Activated T-helper 1 cell treated with anti-CD3 and anti-CD28 coated beads, Interleukin-12 subunit alpha, Interleukin-12 subunit beta, Interleukin-2, Interleukin-4 antibody, amounts not matched to agents 30 ng/mL and 10 ng/mL and 1 ng/mL, durations not matched to agents 14 hours and 24 hours and 36 hours (primary cell): ENCODE measurements at places on chromosomes 6 and 20. TPM values are rescaled to one million over a fixed set of nuclear protein-coding genes. Genes with fewer than 3 reads are reported as not detected.

The VSTM2L gene
- total RNA-seq = 0.29 TPM in 1 of 2 replicates, not detected in the other

The KIF6 gene
- total RNA-seq = 0.08 and 0.15 TPM in 2 replicates

The POM121L2 gene
- not detected in 2 replicates for total RNA-seq

- no peak overlapping the region for H3K27ac ChIP-seq
- no peak overlapping the region for H3K4me3 ChIP-seq
- peaks cover 48% of the 10 kb centered on the region for H3K27me3 ChIP-seq
- DNase-seq = no peak
Observed at GRCh38 chr6:117480651-117481050, 1.8 kb upstream of the DCBLD1 start.

DNA sequence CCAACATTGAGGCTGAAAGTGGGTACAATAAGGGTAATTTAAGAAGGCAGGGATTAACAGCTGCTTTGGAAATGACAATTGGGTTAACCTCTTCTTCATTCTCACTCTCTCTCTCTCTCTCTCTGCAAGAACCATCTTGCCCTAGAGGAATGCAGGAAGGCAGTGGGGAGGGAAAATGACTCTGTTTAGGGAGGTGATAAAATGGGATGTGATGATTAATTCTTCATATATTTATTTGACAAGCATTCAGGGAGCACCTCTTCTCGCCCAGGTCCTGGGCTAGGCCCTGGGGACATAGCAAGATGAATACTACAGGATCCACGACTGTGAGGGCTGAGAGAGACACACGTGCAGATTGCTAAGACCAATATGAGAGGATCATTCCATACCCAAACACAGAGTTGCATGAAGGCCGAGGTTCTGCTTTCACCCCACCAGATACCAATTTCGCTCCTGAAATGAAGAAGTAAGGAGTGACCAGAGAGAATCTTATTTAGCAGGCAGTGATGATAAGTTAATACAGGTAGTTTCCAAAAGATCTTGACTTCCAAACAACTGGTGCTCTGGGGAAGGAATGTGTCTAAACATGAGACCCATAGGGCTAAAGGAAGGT is 13.3 kb upstream of the PTPN1 start:
- no peaks in the 10 kb centered on the region for H3K36me3 ChIP-seq
- no peak overlapping the region for H3K4me3 ChIP-seq
- peaks cover 21% of the 10 kb centered on the region for H3K4me1 ChIP-seq

DNA sequence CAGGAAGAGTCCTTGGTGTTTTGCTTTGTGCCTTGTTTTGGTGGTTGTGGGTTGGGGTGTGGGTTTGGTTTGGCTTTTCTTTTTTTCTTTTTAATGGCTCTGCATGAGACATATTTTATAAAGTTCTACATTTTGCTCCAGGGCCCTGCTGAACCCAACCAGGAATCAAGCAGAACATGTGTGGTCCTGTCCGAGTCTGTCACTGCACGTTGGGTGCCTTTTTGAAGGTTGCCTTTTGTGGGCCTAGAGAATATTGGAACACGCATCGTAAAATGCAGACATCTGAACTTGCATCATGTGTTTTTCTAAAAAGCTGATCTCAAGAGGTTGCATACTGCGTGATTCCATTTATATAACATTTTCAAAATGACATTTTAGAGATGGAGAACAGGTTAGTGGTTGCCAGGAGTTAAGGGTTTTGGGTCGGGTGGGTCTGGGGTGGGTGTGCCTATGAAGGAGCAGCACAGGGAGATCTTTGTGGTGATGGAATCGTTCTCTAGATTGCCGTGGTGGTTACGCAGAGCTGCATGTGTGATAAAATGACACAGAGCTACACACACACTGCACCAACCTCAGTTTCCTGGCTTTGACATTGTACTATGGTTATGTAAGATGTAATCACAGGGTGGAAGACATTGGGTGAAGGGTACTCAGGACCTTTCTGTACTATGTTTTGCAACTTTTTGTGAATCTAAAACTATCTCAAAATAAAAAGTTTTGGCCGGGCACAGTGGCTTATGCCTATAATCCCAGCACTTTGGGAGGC is 80.2 kb downstream of the EYA2 start:
- H3K27ac ChIP-seq = no peak overlapping the region
- peaks cover 37% of the 10 kb centered on the region for H3K27me3 ChIP-seq
- H3K4me3 ChIP-seq = no peak overlapping the region
- DNase-seq = no peak

DNA sequence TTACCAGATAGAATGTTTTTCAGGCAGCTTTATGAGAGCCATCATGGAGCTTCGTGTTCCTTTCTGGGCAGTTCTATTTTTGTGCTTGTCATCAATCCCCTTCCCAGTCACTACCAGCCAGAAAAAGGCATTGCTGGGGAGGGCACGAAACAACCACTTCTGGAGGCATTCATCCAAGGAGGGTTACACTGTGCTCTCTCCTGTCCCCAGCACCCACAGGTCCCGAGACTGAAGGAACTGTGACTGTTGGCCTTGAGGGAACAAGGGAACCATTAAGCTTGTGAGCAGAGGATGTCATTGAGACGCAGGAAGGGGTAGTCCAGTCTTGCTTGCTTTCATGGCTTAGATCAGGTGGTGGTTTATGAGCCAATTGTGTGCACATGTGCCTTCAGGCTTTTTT is 20.1 kb upstream of the ENPP5 start:
- no peak for DNase-seq
- no peak overlapping the region for H3K27ac ChIP-seq
- H3K4me3 ChIP-seq = no peak overlapping the region
- no peaks in the 10 kb centered on the region for H3K36me3 ChIP-seq
- H3K27me3 ChIP-seq = peaks cover 18% of the 10 kb centered on the region
- no peaks in the 10 kb centered on the region for H3K4me1 ChIP-seq

DNA sequence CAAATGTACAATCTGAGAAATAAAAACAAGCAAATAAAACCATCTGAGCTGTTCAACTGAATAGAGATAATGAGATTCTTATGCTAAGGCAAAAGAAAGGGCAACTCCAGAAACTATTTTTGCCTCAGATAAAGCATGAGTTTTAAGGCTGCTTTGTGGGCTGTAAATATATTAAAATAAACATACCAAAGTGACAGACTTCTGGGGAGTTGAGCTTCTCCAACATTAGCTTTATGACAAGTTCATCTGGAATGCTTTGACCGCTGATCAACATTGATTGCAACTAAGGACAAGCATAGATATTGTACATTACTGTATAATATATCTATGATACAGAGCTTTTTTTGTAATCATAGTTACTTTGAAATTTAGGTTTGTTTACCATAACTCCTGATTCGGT is 19.3 kb downstream of the AK9 start:
- H3K27me3 ChIP-seq = no peaks in the 10 kb centered on the region
- no peak overlapping the region for H3K27ac ChIP-seq
- H3K4me1 ChIP-seq = no peaks in the 10 kb centered on the region

DNA sequence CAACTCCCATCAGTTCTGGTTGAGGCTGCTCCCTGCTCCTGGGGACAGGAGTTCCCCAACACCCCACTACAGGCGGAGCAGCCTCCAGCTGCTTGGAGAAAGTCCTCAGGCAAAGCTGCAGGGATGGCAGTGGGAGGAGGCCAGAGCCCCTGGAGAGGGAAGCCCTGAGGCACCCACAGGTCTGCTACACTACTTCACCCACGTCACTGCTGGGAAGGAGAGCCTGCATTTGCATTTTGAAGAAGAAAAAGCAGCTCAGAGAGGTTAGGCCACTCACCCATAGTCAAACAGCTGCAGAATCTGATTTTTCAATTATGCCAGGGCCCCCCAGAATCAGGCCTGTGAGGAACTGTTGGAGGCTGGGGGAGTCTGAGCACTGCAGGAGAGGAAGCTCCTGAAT is 17.2 kb downstream of the BFSP1 start:
- H3K4me3 ChIP-seq = no peak overlapping the region
- peaks cover 10% of the 10 kb centered on the region for H3K27me3 ChIP-seq
- no peaks in the 10 kb centered on the region for H3K36me3 ChIP-seq
- H3K27ac ChIP-seq = no peak overlapping the region
- peaks cover 25% of the 10 kb centered on the region for H3K4me1 ChIP-seq
